ENCODE measurements at places on chromosomes 5 and 9.

DNA sequence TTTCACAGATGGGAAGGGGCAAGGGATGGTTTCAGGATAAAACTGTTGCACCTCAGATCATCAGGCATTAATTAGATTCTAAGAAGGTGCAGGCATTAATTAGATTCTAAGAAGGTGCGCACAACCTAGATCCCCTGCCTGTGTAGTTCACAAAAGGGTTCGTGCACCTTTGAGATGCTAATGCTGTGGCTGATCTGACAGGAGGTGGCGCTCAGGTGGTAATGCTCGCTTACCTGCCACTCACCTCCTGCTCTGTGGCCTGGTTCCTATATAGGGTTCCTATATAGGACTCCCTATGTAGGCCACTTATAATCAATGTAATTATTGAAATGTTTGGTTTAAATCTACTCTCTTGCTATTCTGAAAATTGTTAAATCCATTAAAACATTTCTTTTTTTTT lies 171.0 kb downstream of the MSX2 start:
- no peak for DNase-seq

DNA sequence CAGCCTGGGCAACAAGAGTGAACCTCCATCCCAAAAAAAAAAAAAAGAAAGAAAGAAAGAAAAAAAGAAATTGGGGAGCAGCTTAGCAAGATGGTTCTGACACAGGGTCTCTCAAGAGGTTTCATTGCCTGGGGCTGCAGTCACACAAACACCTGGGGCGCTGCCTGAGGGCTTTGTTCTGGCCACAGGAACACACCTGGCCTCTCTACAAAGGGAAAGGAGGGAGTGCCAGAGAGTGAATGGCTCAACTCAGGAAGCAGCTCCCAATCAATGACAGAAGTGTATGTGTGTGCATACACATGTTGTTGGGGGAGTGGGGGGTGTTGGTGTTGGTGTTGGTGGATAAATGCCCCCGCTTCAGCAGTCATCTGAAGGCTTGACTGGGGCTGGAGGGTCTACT lies 32.4 kb upstream of the CTNNA1 start:
- DNase-seq = no peak

DNA sequence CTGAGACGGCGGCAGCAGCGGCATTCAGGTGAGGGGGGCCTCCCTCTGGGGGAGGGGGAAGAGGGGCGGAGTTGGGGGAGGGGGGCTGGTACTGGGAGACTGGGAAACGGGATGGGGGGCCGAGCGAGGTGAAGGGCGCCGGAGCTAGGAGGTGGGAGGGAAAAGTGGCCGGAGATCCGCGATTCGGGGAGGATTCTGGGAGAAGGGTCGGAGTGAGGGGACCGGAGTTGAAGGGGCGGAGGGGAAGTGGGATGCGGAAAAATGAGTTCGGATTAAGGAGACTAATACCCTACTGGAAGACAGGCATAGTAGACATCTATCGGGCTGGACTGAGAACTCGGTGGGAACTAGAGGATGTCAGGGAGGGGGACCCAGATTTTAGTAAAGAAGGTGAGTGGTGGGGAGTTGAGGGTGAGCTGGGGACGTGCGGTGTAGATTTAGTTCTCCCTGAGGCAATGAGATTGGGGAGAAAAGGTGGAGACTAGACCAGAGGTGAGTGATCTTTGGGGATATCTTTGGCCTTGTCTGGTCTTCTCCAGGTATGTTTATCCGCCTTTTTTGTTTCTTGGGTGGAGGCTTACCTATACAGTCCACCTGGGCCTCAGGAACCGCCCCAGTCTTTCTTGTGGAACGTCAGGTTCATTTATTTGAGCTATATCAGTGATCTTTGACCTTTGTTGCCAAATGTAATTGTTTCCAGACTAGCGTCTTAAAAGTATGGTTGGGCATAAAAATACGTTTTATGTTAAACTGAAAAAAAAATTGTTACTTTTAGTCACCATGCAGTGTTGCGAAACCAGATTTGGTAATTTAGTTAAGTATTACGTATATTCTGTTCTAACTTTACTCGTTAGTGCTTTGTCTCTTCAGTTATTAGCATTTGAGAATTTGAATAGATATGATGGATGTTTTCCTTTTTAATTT lies 632 bp downstream of the UBAP1 start:
- DNase-seq = no peak

- DNase-seq = no peak
Measured at GRCh38 chr9:130129432-130130061, 42.7 kb upstream of the NCS1 start.
